ENCODE measurements at places on chromosomes 5 and 9.

DNA sequence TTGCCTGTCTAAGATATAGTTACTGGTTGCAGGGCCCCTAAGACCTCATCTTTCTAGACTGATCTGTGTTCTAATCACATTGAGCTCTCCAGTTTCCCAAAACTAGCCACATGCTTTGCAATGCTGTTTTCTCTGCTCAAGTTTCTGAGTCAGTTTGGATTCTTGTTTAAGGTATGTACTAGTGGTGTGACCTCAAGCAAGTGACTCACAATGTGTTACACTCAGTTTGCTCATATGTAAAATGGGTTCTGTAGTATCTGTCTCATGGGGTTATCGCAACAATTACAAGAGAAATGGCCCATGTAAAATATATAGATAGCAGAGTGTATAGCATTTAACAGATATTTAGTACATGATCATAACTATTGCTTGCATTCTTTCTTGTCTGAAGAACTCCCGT is 153.1 kb upstream of the ELL2 start:
- DNase-seq: no peak

DNA sequence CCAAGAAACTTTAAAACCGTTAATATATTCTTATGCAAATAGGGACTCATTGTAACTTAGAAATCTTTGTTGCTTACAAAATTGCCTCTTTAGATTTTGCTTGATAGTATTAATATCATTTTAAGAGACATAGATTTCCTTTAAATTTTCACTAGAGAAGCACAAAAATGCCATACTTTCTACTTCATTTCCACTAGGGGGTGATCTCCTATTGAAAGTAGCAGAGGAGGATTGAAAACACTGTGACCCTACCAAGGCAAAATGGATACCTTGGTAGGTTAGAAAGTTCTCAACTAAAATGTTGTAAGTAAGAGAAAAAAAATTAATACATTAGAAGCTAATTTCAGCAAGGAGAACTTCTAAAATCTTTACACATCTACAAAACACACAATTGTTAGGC is 204.9 kb downstream of the CHSY3 start:
- DNase-seq: no peak

DNA sequence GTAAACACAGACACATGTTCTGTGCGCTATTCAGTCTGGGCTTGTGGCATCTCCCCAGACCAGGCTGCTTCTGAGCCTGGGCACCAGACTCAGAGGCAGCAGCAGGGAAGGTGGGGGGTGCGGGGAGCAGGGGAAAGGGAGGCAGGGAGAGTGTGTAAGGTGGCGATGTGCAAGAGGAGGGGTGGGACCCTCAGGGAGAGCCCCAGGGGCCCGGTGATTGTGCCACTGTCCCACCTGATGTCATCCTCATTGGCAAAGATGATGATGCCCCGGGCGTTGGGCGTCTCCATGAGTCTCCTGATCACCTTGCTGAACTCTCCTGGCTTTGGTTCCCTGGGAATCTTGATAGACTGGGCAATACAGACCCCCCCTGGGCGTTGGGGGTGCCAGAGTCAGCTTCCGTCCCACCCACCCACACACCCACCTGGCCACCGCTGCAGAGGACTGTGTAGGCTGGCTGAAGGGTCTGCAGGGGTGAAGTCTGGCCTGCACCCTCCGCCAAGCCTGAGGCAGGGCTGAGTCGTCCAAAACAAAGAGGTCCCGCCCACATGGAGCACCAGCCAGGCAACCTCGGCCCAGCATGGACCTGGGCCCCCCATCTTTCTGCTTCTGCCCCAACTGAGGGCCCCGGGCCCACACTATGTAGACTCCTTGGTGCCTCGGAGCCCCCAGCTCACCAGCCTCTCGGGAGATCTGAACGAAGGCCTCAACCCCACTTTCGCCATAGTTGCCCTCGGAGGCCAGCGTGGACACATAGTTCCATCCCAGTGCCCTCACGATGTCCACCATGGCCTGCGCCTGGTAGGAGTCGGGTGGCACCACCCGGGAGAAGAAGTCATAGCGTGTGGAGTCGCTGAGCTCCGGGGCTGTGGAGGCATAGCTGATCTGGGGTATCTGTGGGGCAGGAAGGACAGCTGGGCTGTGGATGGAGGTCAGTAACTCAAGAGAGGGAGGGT is 3.7 kb downstream of the GRM6 start:
- DNase-seq: no peak

DNA sequence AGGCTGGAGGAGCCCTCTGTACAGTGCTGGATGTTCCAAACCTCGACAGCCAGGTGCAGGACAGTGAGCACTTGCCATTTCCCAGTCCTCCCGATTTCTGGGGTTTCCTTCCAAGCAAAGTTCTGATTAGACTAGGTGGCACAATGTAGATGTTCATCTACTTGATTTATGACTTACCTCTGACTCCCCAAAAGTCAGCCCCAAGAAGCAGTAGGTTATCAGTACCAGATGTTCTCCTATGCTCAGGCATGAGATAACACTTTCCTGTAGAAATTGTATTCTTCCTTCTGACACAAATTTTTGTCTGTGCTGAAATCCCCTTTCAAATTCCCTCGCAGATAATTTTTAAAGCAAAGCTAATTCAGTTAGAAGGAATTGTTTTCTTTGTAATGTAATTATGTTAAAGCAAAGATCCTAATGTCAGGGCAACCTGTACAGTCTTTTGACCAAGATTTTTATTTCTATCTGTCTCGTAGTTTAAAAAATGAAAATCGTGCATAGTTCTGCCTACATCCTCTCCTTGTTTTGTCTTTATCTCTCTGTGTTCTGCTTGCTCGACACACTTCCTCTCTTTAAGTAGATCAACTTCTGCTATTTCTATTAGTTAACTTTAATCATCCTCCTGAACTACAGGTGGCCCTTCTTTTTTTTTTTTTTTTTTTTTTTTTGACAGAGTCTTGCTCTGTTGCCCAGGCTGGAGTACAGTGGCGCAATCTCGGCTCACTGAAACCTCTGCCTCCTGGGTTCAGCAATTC is 102.4 kb upstream of the PJA2 start:
- no peak for DNase-seq

GRCh38 chr5:178389796-178390195 is 157.2 kb upstream of the PHYKPL start:
- no peak for DNase-seq

- DNase-seq: no peak
These were observed 150.1 kb downstream of the OSTF1 start for GRCh38 chr9:75238311-75238976.
